ENCODE measurements at places on chromosomes 4 and X.

GRCh38 chr4:25503779-25504178 is 126.7 kb downstream of the ANAPC4 start:
- no peak for DNase-seq

GRCh38 chr4:138696058-138696457 is 319.5 kb upstream of the NOCT start:
- no peak for DNase-seq

DNA sequence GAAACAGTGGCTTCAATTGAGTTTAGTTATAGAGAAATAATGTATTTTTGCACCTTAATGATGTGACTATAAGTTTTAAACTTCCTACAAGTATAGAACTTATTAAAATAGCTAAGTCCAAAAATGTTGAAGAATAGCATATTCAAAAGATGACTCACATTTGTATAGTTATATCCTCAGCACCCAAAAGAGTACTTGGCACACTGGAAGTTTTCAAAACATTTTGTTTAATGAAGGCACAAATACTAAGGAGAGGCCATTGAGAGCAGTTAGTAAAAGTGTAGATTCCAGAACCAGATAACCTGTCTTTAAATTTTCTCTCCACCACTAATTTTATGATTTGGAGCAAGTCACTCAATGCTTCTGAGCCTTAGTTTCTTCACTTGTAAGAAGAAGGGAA is 226.9 kb upstream of the MID1 start:
- DNase-seq: no peak

- no peak for DNase-seq
These were observed 1640.9 kb upstream of the PCDH7 start for GRCh38 chr4:29079260-29079659.

- DNase-seq: no peak
These were observed 178.7 kb upstream of the LDB2 start for GRCh38 chr4:17077105-17077504.

DNA sequence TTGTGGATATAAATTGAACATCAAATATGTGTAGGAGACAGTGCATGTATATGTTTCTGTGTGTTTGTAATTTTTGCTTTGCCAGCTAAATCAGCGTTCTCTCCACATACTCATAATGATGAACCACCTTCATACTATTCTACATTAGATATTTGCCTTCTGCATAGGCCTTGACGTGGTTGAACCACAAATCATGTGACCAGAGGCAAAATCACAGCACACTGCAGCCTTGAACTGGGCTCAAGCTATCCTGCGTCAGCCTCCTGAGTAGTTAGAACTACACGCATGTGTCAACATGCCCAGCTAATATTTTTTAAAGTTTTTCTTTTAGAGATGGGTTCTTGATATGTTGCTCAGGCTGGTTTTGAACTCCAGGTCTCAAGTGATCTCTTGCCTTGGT is 9.5 kb downstream of the UBQLN2 start:
- no peak for DNase-seq

GRCh38 chr4:15197005-15197404 is 194.7 kb downstream of the CPEB2 start:
- DNase-seq: no peak

- DNase-seq: no peak
These were observed 77.1 kb downstream of the ZFYVE28 start for GRCh38 chr4:2341261-2341841.

- DNase-seq: no peak
These were observed 53.1 kb downstream of the ABLIM2 start for GRCh38 chr4:8105306-8106100.

- DNase-seq: no peak
These were observed 100.0 kb downstream of the ATP11C start for GRCh38 chrX:139832718-139833309.

DNA sequence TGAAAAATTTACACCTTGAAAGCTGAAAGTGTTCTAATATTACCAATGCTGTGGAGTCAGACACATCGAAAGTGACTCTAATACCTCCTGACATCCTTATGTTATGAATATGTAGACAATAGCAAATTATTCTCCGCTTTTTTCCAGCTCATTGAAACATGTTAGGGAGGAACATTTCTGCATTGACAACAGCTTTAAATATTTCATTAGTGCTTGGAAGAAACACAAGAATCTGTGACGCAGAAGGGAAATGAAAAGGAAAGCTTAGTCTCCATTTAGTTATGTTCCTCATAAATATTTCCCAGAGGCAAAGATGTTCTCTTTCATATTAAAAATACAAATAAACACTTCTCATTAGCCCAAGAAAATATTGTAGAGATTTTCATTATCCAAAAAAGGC is 55.8 kb upstream of the CD99 start:
- DNase-seq: no peak

DNA sequence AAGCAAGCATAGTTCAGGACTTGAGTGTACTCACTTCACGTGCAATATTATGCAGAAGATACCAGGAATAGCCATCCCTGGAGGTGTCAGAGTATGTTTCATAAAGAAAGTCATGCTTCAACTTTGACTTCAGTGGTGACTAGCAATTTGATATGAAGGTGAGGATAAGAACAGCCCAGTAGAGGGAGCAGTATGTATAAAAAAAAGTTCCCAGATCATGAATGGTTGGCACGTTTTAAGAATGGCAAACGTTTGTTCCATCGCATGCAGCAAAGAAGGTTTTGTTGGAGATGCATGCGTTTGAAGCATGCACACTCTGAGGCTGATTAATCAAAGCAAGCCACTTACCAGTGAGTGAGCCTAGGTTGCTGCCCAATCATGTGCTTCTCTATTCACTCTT is 33.5 kb upstream of the SLITRK4 start:
- DNase-seq: no peak

DNA sequence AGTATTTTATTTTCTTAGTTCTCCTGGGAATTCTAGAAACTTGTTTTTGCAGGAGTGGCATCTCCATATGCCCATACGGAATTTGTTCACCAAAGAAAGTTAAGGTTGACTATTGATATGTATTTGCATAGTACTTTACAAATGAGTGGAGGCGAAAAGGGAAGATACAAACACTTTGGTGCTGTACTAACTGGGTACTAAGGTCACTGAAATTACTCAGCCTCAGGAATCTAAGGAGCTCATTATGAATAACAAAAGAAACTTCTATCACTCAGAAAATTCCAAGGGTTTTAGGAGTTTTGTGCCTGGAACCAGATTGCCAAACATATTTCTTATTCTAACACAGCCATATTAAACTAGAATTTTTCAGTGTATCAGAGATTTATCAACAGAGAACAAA is 27.4 kb upstream of the TMPRSS11B start:
- DNase-seq: no peak

GRCh38 chr4:167885872-167886271 is 206.5 kb upstream of the ANXA10 start:
- no peak for DNase-seq

DNA sequence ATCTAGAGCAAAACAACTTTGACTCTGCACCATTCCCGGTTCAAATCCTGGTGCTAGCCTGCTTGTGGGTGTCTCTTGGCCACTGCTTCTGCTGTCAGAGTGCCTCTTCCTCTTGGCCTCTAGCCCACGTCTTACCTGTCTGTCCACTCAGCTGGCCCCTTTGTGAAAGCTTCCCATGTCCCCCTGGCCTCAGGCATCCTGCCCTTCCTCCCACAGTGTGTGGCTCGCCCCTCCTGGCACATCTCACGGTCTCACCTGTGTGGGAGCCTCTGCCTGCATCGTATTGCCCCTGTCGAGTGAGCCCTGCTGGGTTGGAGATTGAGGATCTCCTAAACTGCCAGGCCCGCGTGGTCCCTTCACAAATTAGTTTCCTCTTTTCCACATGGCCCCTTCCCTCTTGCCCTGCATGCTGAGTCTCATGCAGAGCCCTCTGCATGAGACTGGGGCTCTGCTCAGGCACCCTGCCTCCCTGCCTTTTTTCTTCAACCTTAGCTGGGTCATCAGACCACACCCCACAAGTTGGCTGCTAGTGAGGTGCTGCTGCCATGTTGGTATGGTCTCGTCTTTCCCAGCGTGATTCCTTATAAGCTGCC is 53.7 kb upstream of the TADA2B start:
- no peak for DNase-seq

GRCh38 chr4:188221090-188221489 is 81.8 kb downstream of the TRIML1 start:
- DNase-seq: no peak

- no peak for DNase-seq
These were observed 10.6 kb upstream of the MND1 start for GRCh38 chr4:153333874-153334273.

DNA sequence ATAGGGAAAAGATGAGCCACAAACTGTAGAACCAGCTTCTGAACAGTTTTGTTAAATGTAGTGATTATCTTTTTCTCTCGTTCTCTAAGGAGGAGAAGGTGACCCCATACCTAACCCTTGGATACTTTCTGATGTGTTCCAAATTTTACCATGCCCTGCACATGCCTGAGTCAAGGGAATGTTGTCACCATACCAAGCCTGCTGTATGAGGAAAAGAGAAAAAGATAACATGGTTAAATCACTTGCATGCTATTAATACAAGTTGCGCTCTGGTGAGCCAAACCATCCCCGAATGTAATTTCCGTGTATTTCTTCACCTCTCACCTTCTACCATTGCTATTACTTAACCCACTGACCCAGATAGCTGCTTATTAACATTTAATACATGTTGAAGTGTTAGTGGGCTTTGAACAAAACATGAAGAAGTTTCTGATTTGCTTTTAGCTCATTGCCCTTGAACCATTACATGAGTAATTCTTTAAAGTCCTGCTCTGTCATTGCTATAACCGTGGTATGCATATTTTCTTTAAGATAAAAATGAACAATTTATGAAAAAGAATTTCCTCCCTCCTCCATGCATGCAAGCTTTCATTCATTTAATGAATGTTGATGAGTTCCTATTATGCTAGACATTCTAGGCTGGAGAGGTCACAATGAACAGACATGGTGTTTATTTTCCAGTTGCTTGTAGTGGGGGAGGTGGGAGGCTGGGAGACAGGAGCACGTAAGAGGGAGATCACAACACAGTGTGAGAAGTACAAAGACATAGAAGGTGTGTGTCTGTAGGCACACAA is 13.6 kb upstream of the KIT start:
- no peak for DNase-seq

- DNase-seq: no peak
These were observed 179.6 kb downstream of the SHROOM3 start for GRCh38 chr4:76614589-76614988.

DNA sequence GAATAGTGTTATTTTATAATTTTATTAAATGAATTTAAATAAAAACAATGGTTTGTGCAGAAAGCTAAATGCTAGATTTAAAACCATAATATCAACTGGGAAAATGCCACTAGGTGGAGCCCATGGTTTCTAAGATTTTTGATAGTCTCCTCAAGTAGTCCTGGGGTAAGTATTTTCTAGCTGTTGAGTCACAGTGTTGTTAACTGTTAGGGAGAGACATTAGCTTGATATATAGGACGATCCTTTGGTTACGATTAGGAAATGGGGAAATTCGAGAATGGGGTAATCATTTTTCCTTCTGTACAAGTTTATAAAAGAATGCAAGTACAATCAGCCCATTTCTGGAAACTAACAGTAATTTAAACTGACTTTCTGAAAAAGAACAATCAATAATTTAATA is 378.4 kb downstream of the ANKRD50 start:
- no peak for DNase-seq

- no peak for DNase-seq
These were observed 212.2 kb upstream of the GPRIN3 start for GRCh38 chr4:89519771-89520320.

GRCh38 chrX:42117318-42117717 is 194.0 kb upstream of the CASK start:
- DNase-seq: no peak

DNA sequence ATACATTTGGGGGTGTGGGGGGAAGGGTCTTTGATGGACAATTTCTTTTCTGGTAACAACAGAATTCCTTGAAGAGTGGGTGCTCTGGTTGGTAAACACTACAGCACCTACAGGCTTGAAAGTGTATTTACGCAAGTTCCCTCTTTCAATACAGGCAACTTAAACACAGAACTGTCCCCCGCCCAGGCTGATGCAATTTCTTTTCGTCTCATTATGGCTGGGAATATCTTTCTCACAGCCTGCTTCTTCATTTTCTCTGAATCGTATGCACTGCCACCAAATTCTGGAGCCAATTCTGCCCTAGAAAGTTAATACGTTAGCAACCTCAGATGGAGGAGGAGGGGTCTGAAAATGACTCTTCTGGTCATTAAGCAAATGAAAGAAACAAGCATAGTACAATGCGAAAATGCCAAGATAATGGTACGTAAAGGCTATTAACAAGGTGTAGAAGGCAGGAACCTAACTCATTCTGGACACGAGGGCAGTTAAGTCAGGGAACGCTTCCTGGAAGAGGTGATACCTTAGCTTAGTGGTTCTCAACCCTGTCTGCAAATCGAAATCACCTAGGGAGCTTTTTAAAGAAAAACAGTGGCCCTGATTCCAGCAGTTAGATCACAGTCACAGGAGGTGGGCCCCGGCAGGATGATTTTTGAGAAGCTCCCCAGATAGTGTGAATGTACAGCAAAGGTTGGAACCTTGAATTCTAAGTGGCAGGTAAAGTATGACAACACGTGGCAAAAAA is 1.0 kb downstream of the AGA start:
- peak; percentile 15 for DNase-seq

- DNase-seq: no peak
These were observed 105.8 kb downstream of the TBX22 start for GRCh38 chrX:80120335-80120734.

DNA sequence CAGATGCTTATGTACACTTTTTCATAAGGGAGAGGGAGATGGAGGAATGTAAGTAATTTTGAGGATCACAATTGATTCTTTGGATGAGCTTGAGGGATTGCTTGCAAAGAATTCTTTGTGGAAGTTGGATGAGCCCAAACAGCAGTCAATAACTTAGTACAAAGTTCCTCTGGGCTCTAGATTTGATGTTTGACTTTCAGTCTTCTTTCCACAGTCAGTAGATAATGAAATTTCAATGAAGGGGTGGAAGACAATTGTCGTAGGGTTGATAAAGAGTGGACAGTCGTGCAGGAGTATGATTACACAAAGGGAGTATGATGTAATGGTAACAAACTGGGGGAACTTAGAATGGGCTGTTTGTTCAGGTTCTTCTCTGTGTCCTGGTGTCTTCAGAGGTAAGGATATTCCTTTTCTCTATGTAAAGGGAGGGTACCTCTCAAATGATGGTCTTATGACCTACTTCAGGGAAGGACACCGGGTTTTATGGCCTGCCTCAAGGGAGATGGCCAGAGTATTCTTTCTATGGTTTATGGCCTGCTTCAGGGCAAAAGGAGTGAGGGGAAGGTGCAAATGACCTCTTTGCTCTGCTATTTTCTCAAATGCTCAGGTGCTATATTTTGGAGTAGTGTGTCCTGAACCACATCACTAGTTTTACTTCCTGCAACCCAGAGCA is 1.7 kb upstream of the ABRAXAS1 start:
- DNase-seq: no peak

DNA sequence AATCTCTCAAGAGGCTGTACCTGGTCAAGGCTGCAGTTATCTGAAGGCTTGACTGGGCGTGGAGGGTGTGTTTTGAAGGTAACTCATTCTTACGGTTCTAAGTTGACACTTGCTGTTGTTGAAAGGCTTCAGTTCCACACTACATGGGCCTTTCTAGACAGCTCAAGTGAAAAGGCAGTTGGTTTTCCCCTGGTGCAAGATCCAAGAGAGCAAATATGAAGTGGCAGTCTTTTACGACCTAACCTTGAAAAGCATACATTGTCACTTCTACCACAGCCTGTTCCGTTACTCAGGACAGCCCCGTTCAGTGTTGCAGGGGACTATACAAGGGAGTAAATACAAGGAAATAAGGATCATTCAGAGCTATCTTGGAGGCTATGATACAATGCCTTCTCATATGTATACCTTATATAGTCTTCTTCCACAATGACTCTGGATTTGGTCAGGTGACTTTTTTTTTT is 46.2 kb downstream of the PDS5A start:
- no peak for DNase-seq

All from activated naive CD8-positive, alpha-beta T cell treated with anti-CD3 and anti-CD28 coated beads, Interleukin-2, amount 50 U/mL, for 24 hours (primary cell).